ENCODE measurements at places on chromosomes 6 and 20. TPM values are rescaled to one million over a fixed set of nuclear protein-coding genes. Genes with fewer than 3 reads are reported as not detected.

GRCh38 chr6:139161169-139161568 is 26.3 kb downstream of the HECA start:
- DNase-seq, result peak; percentile 94

GRCh38 chr6:35093783-35094182 is 47.4 kb downstream of the TCP11 start:
- no peak for DNase-seq

DNA sequence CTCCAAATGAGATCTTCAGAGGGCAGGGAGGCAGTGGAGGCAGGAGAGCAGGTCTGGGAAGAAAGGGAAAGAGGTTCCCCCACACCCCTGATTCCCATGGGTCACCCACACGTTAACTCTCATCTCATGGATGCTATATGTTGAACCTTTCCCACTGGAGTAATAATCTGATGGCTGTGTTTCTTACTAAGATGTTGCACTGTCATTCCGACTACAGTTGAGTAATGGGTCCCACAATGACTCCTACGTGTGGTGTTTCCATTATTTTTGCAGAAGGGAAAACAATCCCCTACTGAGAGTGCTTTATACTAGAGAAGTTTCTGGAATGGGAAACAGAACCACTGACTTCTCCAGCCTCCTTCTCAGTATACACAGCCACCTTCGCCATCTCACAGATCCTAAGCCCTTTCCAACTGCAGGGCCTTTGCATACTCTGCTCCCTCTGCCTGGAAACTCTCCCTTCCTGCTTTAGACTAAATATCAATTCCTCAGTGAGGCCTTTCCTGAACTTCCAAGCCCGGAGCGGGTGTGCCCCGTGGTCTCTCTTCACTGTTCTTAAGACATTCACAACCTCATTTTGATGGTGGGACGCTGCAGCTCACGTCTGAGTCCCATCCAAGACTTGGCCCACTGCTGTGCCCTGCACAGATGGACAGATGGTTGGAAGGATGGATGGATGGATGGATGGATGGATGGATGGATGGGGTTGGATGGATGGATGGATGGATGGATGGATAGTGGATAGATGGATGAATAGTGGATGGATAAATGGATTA is 238.6 kb upstream of the PMEPA1 start:
- no peak for DNase-seq

DNA sequence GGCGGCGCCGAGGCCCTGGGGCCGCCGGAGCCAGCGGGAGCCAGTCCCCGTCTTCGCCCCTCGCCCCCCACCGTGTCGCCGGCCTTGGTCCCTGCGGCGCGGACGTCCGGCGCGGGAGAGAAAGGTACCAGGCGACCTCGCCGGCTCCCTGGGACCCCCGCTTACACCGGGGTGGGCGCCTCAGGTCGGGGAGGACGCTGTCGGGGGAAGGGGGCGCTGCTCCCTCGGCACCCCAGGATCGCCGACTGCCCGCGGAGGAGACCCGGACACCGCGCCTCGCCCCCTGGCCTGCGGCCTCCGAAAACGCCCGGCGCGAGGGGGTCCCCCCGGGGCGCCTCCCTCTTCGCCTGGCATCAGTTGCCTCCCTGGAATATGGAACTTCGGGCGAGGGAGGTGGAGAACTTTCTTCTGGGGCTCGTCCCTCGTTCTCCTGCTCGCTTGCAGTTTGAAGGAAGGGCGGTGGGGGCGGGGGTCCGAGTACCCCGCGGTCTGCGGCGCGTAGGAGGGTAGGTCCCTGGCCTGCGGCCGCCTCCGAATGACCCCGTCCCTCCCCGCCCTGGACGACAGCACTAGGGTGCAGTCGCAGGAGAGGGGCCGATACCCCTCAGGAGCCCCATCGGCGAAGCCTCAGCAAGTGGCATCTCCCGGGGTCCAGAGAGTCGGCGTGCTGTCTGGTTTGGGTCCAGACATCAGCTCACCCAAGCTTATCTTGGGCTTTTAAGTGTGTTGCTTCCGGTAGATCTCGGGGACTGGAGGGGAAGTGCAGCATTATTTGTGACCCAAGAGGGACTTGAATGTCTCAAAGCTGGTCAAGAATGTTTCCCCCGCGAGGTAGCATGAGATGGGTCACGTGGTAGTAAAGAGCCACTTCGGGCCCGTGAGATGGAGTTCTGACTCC is 549 bp downstream of the ANKRD6 start:
- DNase-seq, result peak; percentile 73

GRCh38 chr20:35974256-35974655 is 5.9 kb downstream of the CNBD2 start:
- DNase-seq, result no peak

DNA sequence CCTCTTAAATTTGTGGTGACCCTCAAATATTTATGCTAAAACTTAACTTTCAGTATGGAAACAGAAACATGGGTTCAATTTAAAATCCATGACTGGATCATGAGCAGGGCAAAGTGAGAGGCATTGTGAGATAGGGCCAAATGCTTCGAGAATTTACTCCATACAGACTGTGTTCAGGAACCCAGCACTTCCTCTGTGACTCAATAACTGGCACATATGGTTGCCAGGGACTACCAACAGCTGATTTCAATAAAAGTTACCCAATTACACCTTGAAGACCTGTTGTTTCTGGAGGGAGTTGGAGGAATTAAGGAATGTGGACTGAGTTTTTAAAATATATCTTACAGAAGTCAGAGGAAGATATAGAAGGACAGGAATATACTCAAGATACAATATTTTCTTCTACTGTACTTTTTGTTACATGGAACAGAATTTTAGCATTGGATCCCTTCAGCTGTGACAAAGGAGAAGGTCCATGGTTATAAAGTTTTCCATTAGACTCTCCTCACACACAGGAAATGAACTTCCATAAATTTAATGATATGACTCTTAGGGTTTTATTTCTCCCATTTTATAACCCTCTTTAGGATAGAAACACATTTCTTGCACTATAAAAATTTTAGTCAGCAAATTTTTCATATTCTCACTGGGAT is 258.5 kb downstream of the KHDC1L start:
- DNase-seq, result no peak

DNA sequence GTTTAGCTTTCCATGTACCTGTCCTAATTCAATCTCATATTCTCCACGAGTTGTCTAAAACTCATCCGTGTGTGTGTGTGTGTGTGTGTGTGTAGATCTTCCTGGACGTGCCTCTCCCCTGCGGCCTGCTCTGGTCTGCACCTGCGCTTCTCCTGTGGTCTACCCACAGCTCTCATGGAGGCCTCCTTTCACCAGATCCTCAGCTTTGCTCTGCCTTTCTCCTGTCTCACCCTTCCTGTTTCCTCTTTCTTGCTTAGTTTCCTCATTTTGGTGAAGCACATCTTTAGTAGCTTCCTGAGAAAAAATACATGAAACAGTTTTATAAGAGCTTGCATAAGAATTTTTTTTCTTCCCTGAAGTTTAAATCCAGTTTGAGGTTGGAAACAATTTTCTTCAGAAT is 18.1 kb downstream of the SLX4IP start:
- DNase-seq, result peak; percentile 81

DNA sequence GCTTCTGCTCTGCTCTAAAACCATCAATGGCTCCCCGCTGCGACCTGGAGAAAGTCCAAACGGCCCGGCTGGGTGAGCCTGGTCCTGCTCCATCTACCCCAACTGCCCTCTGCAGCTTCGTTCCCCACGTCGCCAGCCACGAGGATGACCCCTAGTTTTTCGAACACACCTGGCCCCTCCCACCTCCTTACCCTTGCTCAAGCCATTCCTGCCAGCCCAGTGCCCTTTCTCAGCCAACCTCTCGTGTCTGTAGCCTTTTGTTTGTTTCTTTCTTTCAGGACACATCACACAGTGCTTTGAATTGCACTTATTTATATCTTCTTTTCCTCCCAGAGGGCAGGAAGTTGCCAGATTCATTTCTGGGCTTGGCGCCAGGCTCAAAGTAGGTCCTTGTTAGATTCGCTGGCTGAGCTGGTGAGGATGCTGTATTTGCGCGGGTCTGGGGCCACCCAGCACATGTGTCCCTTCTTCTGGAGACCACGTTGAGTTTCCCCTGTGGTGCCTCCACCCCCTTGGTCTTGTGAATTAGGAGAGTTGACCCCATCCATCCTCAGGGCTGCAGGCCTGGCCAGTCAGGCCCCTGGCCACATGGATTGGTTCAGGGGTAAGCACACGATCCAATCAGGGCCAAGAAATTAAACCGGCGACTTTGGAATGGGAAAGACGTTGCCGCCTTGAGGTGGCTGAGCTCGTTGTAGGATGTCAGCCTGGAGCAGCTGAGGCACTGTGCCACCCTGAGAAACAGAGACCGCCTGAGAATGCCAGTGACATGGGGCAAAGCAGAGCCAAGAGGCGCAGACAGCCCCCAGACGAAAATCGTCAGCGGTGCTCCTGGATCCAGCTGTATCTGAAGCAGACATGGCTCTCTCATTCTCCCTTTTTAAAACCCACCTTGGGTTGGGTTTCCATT is 156.0 kb downstream of the CEBPB start:
- DNase-seq, result no peak

GRCh38 chr20:63062188-63063140 is 55.7 kb upstream of the BHLHE23 start:
- no peak for DNase-seq

LRRN4 gene
- total RNA-seq, result not detected

AVP gene
- total RNA-seq, result not detected

MLN gene
- not detected for total RNA-seq

SALL4 gene
- 0.28 TPM for total RNA-seq
